ENCODE measurements at places on chromosomes 12 and 14. TPM values are rescaled to one million over a fixed set of nuclear protein-coding genes. Genes with fewer than 3 reads are reported as not detected.

The C1QL4 gene
- polyA plus RNA-seq: 0.98 TPM

The NFYB gene
- polyA plus RNA-seq: 97.6 TPM

The CMKLR1 gene
- polyA plus RNA-seq: 3.8 TPM

The CLEC6A gene
- 0.16 TPM for polyA plus RNA-seq

The FLRT2 gene
- polyA plus RNA-seq: 217 TPM

- no peak for DNase-seq
Measured at GRCh38 chr14:48243900-48244299, 568.5 kb upstream of the MDGA2 start.

DNA sequence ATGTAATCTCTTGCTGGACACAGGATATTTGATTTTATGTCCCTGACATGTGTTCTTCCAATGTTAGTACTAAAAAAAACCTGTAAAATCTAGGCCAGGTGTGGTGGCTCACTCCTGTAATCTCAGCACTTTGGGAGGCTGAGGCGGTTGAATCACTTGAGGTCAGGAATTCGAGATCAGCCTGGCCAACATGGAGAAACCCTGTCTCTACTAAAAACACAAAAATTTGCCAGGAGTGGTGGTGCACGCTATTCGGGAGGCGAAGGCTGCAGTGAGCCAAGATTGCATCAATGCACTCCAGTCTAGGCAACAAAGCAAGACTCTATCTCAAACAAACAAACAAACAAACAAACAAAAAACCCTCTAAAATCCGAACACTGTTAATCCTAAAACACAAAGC is 68.0 kb downstream of the FERMT2 start:
- DNase-seq: no peak

DNA sequence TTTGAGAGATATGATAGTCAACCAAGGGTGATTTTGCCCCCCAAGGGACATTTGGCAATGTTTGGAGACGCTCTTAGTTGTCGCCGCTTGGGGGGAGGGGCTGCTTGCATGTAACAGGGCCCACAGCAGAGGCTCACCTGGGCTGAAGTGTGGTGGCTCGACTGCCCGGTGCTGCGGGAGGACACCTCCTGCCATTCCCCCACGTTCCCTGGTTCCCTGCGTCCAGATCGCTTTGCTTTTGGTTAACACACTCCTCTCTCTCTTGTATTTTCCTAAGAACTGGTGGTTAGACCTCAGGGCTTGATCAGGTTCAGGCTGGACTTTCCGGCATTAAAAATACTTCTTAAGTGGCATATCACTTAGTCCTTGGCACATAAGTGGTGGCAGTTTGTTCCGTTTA is 18.9 kb downstream of the PPP2R5C start:
- DNase-seq: no peak

DNA sequence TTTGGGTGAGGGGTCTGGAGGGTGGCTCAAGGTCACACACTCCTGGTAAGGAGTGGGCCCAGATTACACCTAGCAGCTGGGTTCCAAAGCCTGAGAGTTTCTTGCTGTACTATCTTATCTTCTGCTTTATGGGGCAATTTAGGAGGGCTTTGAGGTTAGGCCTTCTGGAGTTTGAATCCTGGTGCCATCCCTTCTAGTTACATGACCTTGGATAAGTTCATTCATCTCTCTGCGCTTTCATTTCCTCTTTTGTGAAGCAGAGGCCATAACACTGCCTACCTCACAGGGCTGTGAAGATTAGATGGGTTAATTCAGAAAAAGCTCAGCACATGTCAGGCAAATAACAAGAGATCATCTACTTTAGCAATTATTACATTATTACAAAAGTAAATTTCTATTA is 7.4 kb upstream of the KRT77 start:
- DNase-seq: no peak

DNA sequence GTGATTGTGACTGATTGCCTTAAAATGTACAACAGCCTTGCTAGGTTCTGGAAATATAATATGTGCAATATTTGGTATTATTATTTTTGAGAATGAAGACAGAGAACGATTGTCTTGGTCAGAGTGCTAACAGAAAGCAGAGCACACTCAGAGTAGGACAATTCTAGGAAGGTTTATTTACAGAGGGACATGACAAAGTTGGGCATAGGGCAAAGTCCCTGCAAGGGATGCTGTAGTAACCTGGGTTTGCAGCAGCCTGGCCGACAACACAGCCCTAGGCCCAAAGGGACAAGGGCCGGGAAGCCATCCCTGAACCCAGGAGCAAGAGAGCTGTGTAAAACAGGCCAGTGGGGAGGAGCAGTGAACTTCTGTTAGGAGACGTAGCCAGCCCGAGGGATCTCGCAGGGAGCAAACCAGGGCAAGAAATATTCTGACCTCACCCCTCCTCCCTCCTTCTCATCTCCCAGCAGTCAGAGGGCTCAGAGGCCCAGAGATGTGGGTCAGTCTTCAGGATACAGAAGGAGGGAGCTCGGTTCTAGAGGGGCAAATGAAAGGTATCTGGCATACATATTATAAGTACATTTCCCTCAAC is 51.0 kb upstream of the FERMT2 start:
- DNase-seq: no peak

Data from renal cortex interstitium (tissue), 15 donors.